Activated CD4-positive, alpha-beta memory T cell treated with anti-CD3 and anti-CD28 coated beads for 36 hours (primary cell): ENCODE measurements at places on chromosomes 2 and 18. TPM values are rescaled to one million over a fixed set of nuclear protein-coding genes. Genes with fewer than 3 reads are reported as not detected.

- H3K36me3 ChIP-seq, result no peaks in the 10 kb centered on the region
- H3K27me3 ChIP-seq, result no peaks in the 10 kb centered on the region
- no peak for DNase-seq
Measured at GRCh38 chr2:120984452-120985173, 248.9 kb downstream of the GLI2 start.

- peaks cover 2% of the 10 kb centered on the region for H3K27me3 ChIP-seq
- no peaks in the 10 kb centered on the region for H3K36me3 ChIP-seq
- no peak overlapping the region for H3K27ac ChIP-seq
Measured at GRCh38 chr2:217799563-217800432, 203.0 kb downstream of the TNS1 start.

DNA sequence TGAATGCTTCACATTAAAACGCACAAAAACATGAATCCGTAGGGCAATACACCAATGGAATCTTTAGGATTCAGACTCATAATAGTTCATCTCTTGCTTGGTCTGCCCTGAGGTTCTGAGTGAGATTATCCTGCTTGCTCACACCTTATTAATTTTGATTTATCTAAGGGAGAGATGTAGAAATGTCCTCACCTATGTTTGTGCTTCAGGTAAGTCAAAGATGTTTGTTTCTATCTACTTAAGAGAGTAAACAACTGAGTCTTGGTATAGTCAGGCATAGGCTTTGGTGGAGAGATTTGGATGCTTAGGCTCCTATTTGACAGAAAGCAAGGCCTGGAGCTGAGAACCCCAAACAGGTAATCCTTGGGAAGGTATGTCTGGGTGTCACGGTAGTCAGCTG, 231.0 kb upstream of the TNP1 start:
- H3K4me3 ChIP-seq, result no peak overlapping the region
- no peak overlapping the region for H3K27ac ChIP-seq
- H3K36me3 ChIP-seq, result no peaks in the 10 kb centered on the region
- H3K4me1 ChIP-seq, result peaks cover 11% of the 10 kb centered on the region
- H3K27me3 ChIP-seq, result peaks cover 13% of the 10 kb centered on the region

The ASXL2 gene
- total RNA-seq, result 37.8 TPM

DNA sequence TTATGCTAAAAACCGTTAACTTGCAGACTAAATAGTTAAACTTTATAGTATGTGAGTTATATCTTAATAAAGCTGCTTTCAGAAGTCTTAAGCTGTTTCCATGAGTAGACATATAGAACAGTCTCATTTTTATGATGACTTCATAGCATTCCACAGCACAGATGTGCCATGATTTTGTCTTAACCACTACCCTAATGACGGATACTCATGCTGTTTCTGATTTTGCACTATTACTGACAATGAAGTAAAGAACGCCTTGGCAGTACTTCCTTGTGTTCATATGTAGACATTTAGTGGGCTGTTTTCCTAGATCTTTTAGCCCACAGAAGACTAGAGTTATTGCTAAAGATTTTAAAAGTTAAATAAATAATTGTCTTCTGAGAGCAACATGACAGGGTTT, 175.6 kb upstream of the RAB6C start:
- no peak for DNase-seq
- H3K4me3 ChIP-seq, result no peak overlapping the region
- no peaks in the 10 kb centered on the region for H3K36me3 ChIP-seq
- no peaks in the 10 kb centered on the region for H3K27me3 ChIP-seq
- no peak overlapping the region for H3K27ac ChIP-seq
- no peaks in the 10 kb centered on the region for H3K4me1 ChIP-seq

DNA sequence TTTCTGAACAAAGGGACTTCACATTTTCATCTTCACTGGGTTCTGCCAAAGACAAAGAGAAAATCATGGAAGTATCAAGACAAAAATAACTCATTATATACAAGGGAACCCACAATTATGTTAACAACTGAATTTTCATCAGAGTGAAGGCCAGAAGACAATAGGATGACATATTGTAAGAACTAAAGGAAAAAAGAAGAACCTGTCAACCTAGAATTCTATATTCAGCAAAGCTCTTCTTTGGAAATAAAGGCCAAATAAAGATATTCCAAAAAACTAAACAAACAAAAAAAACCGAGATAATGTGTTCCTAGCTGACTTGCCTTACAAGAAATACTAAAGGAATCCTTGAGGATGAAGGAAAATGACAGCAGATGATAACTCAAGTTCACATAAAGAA, 10.3 kb upstream of the ZCCHC2 start:
- no peak overlapping the region for H3K4me3 ChIP-seq
- H3K27ac ChIP-seq, result no peak overlapping the region
- H3K27me3 ChIP-seq, result no peaks in the 10 kb centered on the region

The TMEM237 gene
- 18.3 TPM for total RNA-seq

GRCh38 chr18:28834889-28835288, 658.0 kb upstream of the CDH2 start:
- no peaks in the 10 kb centered on the region for H3K27me3 ChIP-seq
- no peaks in the 10 kb centered on the region for H3K36me3 ChIP-seq
- no peak overlapping the region for H3K27ac ChIP-seq
- no peak for DNase-seq
- no peaks in the 10 kb centered on the region for H3K4me1 ChIP-seq
